ENCODE measurements at places on chromosomes 11 and 22. TPM values are rescaled to one million over a fixed set of nuclear protein-coding genes. Genes with fewer than 3 reads are reported as not detected.
A peak's percentile ranks its signal among the peaks of the same experiment; 100 is the strongest.

DNA sequence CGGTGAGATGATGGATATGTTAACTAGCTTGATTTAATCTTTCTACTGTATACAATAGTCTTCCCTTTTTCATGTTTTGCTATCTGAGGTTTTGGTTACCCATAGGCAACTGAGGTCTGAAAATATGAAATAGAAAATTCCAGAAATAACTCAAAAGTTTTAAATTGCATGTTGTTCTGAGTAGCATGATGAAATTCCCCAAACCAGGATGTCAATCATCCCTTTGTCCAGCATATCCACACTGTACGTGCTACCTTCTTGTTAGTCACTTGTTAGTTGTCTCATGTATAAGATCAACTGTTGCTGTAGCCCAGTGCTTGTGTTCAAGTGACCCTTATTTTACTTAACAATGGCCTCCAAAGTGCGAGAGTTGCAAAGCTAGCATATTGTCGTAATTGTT lies 21.2 kb upstream of the OR10W1 start:
- no peak for DNase-seq

- DNase-seq, result no peak
Measured at GRCh38 chr22:49838771-49839717, 11.4 kb upstream of the BRD1 start.

DNA sequence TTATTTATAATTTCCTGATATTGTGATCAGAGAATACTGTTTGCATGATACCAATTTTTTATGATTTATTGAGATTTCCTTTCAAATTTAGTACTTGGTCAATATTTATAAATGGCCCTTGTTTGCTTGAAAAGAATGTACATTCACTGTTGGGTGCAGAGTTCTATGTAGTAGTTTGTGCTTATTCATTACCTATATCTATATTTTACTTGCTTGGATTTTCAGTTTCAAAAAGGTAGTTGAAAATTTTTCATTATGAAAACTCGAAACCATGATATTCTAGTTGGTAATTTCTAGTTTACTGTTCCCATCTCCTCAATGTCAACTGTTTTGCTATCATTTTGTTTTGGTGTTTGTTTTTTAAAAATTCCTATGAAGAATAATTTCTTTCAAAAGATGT lies 155.7 kb downstream of the AASDHPPT start:
- no peak for DNase-seq

DNA sequence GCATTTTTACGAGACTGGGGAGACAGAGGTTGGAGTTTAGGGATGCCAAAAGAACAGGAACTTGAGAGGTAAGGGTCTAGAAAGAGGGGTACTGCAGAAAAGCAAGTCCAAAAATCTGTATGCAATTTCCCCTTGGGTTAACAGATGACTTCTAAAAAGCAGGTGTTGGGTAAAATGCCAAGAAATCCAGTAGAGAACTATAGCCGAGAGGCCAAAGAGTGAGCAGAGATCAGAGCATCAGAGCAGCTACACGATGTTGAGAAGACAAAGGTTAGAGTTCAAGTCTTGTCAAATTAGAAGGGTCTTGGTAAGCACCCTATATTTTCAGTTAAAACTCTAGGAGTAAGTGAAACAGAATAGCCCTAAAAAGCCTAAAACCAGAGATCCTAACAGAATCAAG lies 145.2 kb downstream of the FCHSD2 start:
- DNase-seq, result no peak

- peak; percentile 73 for DNase-seq
Measured at GRCh38 chr11:124920870-124921609, 2.0 kb downstream of the HEPN1 start.

- DNase-seq, result no peak
Measured at GRCh38 chr11:128854841-128855240, 12.3 kb downstream of the KCNJ1 start.

DNA sequence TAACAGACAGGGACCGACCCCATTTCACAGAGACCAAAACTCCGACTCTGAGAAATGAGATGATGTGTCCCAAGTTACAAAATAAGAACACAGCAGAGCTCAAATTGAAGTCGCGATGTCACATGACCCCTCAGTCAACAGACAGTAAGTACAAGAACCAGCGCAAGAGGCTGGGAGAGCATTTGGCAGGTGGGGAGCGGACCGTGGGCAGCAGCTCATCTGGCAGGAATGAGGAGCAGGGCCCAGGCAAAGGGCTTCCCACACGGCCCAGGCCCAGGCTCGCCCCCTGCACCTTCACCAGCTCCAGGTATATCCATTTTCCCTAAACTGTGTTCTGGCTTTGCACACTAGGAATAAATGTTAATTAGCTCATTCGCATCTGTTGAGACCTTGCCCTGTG lies 34.3 kb downstream of the SCUBE1 start:
- DNase-seq, result no peak

GRCh38 chr11:99352642-99353041 lies 331.9 kb downstream of the CNTN5 start:
- no peak for DNase-seq

GRCh38 chr11:132942611-132943356 lies 589.5 kb downstream of the OPCML start:
- DNase-seq, result no peak

Gene CCDC87
- total RNA-seq, result 0.26 TPM

Gene RPS6KB2
- 35.5 TPM for total RNA-seq
